Adrenal gland (tissue), 19 donors: ENCODE measurements at places on chromosomes 13 and 19. TPM values are rescaled to one million over a fixed set of nuclear protein-coding genes. Genes with fewer than 3 reads are reported as not detected.
A peak's percentile ranks its signal among the peaks of the same experiment; 100 is the strongest.

DNA sequence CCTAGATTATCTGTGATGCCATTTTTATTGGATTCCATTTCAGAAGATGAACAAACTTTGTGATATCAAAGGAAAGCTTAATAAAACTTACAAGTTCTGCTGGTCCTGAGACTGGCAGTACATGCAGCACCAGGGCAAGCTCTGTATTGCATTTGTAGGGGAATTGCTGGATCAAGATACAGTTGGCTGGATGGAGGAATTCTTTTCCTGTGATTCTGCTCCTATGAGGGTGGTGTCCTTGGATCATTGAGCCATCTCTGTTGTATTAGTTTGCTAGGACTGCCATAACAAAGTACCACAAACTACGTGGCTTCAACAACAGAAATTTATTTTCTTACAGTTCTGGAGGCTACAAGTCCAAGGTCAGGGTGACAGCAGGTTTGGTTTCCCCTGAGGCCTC is 33.9 kb upstream of the CSNK1A1L start:
- no peak for DNase-seq

DNA sequence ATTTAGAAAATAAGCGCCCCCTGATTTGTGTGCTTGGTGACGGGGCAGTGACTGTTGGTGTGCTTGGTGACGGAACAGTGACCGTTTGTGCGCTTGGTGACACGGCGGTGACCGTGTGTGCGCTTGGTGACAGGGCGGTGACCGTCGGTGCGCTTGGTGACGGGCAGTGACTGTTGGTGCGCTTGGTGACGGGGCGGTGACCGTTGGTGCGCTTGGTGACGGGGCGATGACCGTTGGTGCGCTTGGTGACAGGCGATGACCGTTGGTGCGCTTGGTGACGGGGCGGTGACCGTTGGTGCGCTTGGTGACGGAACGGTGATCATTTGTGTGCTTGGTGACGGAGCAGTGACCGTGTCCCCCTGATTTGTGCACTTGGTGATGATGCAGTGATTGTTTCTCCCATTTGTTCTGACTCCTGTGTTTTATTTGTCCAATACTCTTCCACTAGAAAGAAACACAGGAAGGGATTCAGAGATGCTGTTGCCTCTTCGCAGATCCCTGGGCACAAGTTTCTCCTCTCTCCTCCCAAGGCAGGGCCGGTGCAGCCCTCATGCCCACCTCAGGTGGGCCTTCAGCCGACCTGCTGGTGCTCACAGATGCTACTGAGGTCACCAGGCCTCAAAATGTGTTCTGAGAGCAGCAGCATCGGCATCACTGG is 128.3 kb downstream of the ATP11A start:
- peak; percentile 7 for DNase-seq

DNA sequence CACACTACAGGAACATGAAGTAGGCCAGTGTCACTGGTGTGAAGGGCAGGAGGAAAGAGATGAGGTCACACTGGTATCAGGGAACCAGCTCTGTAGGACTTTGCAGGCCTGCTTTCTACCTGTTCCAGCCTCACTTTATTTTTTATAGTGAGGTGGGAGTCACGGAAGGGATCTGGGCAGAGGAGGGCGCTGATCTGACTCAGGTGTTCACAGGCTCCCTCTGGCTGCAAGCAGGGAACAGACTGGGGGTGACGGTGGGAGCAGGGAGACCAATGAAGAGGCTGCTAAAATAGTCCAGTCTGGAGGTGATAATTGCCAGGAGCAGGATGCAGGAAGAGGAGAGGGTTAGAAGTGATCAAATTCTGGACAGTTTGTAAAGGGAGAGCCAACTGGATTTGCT is 2.8 kb downstream of the THAP8 start:
- DNase-seq: no peak

Gene PIBF1
- 21.7 TPM for polyA plus RNA-seq

Gene LENG9
- 4.2 TPM for polyA plus RNA-seq
